CD14-positive monocyte (primary cell): ENCODE measurements at places on chromosomes 2 and 18. TPM values are rescaled to one million over a fixed set of nuclear protein-coding genes. Genes with fewer than 3 reads are reported as not detected.

DNA sequence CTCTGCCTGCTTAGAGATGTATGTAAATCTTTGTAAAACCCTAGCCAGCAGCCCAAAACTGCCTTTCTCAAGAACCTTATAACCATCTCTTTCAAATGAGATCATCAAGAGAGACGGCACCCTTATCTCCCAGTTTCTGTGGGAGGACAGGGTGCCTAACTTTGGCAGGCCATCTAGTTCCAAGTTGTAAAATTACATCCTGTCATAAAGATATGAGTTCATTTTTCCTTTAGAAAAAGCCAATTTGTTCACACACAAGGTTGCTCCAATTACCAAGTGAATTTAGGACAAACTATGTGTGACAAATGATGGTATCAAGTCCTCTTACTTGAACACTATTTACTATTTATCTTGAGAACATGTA lies 65.3 kb downstream of the MEMO1 start:
- no peak for DNase-seq

DNA sequence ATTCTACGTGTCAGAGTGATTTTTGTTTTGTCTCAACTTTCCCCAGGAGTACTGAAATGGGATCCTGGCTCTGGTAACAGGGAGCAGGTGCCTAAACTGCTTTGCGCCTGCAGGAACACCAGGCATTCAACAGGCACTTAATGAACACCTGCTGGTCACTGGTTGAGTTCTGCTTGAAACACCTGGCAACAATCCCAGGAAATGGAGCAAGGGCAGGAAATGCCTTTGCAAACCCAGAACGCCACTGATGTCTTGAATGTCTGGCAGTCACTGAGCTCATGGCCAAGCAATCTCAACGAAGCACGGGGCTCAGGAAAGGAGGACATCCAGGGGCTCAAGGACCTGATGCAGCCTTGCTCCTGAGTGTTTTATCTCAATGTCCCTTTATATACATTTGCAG lies 360.0 kb upstream of the RAB6C start:
- DNase-seq = no peak

DNA sequence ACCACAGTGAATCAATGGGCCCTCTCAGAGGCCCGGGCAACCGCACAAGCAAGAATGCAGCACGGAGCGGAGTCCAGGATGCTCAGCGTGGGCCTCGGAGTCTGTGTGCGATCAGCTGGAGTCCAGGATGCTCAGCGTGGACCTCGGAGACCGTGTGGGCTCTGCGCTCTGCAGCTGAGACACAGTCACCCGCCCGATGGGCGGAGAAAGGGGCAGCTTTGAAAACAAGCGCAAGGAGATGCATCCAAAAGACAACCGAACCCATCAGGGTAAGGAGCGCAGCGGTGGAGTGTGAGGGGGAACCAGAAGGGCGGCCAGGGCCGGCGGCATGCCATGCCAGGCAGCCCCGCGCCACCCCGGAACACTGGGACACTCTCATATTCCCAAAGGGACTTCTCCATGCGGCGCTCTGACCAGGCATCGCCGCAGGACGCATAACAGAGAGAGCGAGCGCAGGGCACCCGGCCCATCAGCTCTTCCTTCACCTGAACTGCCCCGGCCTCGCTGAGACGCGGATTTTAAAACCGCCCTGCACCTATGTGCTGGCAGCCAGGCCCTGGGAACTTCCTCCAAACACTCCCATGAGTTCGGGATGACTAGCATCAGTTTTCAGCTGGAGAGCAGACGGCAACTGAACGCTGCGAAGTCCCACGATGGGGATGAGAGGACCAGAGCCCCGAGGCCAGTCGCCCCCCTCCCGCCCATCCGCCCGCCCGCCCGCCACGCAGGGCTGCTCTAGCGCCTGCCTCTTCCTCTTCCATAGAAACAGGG lies 44.7 kb downstream of the MC5R start:
- no peak for DNase-seq

GRCh38 chr2:436205-436604 lies 148.3 kb upstream of the ALKAL2 start:
- DNase-seq = no peak

- DNase-seq = no peak
Observed at GRCh38 chr18:34990597-34990996, 50.6 kb upstream of the MAPRE2 start.

- DNase-seq = no peak
Observed at GRCh38 chr18:8912348-8913326, 189.9 kb upstream of the NDUFV2 start.

DNA sequence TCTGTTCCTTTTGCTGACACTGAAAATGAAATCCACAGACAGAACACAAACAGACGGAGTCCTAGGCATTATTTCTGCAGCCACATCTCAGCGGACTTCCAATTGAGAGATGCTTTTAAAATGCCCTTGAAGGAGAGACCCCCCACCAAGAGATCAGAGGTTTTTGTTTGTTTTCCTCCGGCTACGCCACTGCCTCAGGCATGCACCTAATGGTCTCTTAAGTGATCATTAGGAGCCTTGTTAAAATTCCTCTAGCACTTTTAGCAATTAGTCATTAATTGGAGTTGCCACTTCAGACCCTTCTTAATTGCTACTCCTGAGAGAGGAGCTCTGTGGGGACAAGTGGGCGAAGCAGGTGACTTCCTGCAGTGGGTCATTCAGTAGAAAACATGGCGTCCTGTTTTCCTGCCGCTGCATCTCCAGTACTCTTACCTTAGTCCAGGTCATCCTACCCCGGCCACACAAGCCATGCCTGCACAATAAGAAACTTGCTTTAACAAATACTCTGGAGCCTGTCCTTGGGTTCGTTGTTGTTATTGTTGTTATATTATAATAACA lies 257.7 kb upstream of the CHAC2 start:
- no peak for DNase-seq

DNA sequence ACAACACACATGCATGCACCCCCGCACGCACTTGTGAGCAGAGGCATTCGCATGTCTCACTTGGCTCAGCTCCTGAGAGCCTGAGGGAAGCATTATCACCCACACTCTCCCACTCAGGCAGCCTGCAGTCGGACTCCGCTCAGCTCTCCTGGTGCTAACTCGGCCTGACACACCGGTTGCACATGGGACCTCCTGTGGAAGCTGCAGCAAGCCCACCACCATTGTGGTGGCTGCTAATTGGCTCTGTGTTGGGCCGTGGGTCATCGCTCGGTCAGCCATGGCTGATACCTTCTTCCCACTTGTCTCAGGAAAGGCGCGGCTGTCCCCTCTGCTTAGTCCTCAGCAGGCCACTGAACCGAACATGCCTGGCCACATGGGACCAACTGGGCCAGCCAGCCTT lies 13.7 kb upstream of the TEX261 start:
- DNase-seq = no peak

DNA sequence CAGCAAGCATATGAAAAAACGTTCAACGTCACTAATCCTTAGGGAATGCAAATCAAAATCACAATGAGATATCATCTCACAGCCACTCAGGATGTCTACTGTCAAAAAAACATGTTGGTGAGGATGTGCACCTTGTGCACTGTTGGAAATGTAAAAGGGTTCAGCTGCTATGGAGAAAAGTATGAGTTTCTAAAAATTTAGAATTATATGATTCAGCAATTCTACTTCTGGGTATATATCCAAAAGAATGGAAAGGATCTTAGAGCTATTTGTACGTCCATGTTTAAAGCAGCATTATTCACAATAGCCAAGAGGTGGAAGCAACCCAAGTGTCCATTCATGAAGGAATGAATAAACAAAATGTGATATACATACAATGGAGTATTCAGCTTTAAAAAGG lies 50.0 kb downstream of the CFAP210 start:
- no peak for DNase-seq

DNA sequence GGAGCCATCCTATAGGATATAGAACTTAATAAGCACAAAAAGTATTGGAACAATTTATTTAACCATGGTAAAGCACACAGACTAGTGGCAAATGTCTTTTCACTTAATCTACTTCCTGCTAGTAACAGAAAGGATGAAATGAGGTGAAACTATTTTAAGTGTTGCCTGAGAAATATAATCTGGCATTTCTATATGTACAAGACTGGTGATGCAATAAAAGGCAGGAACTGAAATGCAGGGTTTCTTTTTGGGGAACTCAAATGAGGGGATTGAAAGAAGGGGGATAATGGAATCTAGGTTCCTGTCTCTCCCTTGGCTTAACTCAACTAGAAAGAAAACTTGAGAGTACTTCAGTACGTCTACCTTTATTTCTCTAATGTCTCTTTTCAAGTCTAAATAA lies 122.3 kb downstream of the MEMO1 start:
- peak; percentile 8 for DNase-seq

DNA sequence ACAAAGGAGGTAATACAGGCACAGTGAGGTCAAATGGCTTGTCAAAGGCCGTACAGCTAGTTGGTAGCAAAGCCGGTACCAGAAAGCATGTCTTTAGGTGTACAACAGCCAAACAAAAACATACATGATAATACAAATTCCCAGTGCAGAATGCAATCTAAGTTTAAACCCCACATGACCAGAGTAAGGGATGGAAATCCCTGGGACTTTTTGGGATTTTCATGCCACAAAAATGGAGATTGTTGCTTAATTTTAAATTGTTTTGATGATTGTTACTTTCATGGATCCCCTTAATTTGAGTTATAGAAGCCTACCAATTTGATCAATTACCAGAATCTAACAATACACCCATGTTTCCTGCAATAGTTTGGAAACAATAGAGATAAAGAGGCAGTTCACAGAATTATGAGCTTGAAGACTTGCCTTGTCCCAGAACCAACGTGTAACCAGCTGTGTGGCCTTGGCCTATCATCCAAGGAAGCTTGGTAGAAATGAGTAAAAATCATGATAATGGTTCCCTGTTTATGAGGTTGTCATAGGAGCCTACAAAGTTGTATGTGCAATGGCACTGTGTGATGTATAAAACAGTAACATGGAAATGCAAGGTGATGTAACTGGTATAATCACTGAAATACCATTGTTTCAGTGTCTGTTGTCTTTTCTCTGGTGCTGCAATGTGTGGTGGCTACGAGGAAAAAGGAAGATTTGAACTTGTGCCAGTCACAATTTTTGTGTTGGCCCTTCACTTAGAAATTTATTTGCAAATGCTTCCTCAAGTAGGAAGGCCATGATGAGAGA lies 85.3 kb downstream of the ZEB2 start:
- peak; percentile 51 for DNase-seq

DNA sequence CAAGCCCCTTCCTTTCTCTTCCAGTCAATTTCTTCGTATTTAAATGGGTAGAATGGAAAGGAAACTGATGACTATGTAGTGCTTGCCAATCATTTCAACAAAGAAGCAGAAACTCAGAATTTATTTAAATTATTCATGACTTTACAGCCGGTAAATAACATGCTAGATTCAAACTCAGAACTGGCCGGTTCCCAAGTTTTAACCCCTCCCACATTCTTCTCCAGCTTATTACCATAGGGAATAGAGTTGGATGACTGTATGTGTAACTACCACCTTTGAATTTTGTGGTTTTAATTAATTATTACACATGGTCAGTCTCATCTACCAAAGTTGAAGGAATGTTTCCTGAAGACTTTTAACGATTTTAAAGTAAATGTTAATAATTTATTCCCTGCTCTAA lies 819.3 kb upstream of the LRATD1 start:
- no peak for DNase-seq

DNA sequence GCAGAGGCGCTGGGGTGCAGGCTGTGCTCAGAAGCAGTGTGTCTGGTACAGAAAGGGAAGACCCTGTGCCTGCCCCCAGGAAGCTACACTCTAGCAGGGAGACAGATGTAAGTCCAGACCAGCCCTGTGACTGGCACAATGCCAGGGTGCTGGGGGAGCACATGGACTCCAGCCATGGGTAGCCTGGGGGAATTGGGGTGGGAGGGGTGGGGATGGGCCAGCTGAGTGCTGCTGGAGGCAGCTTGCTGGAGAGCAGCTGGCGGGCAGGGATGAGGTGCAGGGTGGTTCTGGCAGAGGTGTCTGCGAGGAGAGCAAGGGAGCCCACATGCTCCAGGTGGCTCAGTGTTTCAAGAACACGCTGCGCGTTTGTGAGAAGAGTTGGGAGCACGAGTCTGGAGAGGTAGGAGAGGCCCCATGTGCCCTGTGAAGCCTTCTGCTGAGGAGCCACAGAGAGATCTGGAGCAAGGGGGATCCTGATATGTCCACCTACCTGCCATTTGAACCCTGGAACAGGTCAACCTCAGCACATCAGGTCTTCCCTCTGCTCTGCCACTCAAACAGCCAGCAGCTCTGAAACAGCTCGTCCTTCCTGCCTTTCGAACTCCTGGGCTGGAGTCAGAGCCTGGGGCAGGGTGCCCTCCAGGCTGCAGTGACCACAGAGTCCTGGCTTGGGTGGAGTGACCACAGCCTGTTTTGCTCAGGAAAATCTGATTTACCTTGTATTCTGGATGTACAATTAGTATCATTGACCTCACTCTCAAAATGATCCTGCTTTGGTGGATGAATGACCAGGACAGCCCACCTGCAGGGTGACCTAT lies 15.1 kb downstream of the ALLC start:
- no peak for DNase-seq

DNA sequence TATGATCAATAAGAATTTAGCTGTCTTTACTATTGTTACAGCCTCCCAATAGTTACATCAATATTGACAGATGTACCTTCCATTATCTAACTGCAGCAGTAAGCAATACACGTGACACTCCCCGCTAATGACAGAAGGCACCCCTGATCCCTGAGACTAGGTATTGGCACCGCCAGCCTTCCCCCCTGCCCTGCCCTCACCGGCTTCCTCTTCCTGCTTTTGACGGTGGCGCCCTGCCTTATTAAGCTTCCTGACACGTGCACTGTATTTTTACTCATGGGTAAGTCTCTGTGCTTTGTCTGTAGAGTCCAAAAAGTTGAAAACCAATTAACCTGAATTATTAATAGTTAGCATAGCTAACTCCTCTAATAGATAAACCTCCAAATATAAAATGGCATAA lies 223.5 kb downstream of the EIPR1 start:
- DNase-seq = no peak

GRCh38 chr18:36352384-36352783 lies 54.9 kb downstream of the FHOD3 start:
- no peak for DNase-seq

GRCh38 chr2:146661473-146662096 lies 1183.2 kb upstream of the ACVR2A start:
- DNase-seq = no peak

DNA sequence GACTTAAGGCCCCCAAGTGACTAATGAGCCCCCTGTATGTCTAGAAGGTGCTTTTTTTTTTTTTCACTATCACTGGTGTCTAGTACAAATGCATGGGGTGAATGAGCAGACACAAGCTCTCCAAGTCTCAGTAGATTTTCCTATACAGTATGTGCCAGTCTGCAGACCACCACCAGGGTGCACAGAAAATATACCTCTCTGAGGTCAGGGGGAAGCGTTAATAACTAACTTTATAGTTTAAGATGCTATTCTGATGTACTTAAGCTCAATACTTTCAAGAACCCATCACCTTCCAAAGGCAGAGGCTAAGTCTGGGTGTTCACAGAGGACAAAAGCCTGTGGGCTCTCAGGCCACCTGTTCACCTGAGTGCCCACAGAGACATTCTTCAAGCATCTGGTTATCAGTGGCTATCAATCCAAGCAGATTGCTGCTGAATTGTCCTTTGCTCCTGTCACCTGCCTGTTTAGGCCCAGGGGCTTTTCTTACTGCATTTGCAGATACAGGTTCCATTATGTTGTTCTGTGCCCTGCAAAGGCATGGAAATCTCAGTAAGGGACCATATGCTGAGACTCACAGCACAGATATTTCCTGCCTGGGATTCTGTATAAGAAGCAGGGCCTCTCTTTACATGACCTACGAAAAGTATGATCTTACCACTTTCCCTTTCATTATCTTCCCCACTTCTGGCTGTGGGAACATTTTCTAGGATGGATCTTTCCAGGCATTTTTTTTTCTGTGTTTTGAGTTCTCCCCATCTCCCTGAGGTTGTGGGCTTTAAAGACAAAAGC lies 534.6 kb downstream of the TNS1 start:
- DNase-seq = no peak

Gene MDH1B
- polyA plus RNA-seq = not detected

Gene AQP12A
- polyA plus RNA-seq = not detected in 2 replicates

Gene CTNNA2
- polyA plus RNA-seq = not detected

Gene PRKAG3
- not detected for polyA plus RNA-seq

Gene ICA1L
- polyA plus RNA-seq = 0.85 TPM
